ACHN (cell line): ENCODE measurements at places on chromosomes 2 and 18.
A peak's percentile ranks its signal among the peaks of the same experiment; 100 is the strongest.

DNA sequence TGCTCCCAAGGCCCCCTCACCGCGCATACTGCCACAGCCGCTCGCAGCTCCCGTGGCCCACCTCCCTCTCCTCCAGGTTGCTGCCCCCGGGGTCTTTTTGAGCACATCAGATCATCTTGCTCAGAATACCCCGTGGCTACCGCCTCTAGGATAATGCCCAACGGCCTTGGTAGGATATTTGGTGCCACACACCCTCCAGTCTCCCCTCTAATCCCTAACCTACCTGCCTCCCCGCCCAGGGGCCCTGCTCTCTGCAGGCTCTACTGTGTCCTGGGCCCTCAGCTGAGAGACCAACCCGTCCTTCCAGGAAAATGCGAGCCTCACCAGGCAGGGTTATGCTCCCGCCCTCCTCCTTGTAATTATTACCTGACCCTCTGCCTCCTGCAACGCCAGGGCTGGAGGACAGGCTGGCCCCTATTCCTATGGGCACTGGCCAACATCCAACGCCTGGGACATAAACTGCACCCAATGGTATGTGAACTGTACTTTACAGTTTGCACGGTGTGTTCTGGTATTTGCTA is 1.5 kb upstream of the MTCL1 start:
- DNase-seq: peak; percentile 79

- DNase-seq: no peak
These were observed 143.9 kb upstream of the FN1 start for GRCh38 chr2:215579809-215580208.

- DNase-seq: no peak
These were observed 96.7 kb downstream of the CCDC148 start for GRCh38 chr2:158359846-158360245.

GRCh38 chr2:174590928-174591648 is 6.5 kb downstream of the WIPF1 start:
- DNase-seq: no peak

- no peak for DNase-seq
These were observed 136.2 kb downstream of the SLC8A1 start for GRCh38 chr2:40315683-40316082.

- DNase-seq: no peak
These were observed 178.9 kb upstream of the VRK2 start for GRCh38 chr2:57867730-57868129.

DNA sequence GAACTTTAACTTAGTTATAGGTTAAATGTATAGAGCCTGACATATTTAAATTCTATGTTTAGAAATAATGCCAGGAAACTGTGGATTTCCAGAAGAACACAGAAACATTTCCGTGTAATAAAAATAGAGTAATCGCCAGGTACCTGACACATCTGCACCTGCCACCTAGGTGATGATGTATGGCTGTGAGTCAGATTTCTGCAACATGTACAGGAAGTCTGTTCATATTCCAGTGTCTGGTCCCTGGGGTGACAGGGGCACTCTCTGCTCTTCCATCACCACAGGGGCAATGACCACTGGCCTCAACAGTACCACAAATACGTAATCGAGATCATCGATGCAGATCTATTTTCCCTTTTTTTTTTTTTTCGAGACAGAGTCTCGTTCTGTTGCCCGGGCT is 101.1 kb upstream of the LPIN2 start:
- no peak for DNase-seq

- DNase-seq: no peak
These were observed 529.2 kb upstream of the ID2 start for GRCh38 chr2:8152392-8153257.

DNA sequence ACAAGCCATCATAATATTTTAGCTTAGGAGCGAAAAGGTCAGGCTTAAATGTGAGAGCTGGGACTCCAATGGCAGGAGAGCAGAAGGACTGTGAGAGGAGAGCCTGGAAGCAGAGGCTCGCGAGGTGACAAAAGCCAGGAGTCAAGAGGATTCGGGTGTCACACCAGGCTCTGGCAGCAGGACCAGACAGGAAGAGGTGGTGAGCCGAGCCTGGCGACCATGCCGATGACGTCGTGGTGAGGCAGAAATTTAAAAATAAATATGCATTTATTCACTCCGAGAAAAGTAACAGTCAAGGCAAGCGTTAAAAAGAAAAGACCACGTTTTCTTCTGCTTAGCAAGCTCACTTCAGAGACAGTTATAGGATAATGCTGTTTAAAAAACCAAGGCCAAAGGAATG is 31.3 kb upstream of the ZNF236 start:
- DNase-seq: no peak

DNA sequence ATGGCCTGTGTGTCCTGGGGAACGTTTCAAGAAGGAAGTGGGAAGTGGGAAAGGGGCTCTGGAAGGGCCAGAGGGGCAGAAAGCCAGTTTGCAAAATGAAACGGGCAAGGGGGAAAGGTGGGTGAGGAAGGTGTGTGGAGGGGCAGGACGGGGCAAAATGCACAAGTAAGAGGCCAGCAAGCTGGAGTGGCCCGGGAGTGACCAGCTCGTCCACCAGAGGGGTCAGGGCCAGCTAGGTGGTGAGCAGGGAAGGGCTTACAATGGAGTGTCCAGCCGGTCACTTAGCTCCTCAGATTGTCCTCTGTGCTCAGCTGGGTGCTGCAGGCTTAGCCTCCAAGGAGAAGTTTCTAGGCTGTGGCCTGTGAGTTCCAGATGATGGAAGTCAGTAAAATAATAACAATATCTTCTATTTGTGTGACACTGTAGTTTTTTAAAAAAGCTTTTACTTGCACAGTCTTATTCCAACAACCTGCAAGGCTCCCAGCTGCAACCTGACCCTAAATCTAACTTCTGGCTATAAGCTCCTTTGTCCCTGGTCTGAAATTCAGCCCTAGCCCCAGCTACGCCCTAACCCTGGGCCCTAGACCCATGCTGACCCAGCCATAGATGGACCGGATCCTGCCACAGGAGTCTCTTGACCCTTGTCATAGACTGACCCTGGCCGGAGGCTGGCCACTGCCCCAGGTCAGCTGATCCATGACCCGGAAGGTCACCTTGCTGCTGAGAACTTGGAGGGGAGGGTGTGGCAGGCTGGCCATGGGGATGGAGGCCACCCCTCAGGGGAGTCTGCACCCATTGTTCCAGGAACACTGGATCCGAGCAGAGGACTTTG is 29.2 kb downstream of the MYO7B start:
- no peak for DNase-seq

GRCh38 chr2:176653479-176654443 is 384.5 kb downstream of the MTX2 start:
- DNase-seq: peak; percentile 91

DNA sequence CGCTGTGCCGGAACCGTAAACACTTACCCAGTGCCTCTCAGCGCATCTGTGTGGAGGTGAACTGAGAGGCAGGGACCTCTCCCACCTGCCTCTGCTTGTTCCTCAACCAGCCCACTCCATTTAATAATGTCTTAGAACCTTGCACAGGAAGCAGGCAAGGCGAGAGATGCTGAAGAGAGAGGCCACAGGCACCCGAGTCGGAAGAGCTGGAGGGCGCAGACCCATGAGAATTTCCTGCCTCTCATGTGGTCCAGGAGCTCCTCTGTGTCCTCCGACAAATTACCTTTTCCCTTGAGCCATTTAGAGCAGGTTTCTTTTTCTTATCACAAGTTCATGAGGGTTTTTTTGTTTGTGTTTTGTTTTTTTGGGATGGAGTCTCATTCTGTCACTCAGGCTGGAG is 4.9 kb upstream of the RFX8 start:
- DNase-seq: no peak

GRCh38 chr2:104708967-104709366 is 144.9 kb upstream of the POU3F3 start:
- no peak for DNase-seq

DNA sequence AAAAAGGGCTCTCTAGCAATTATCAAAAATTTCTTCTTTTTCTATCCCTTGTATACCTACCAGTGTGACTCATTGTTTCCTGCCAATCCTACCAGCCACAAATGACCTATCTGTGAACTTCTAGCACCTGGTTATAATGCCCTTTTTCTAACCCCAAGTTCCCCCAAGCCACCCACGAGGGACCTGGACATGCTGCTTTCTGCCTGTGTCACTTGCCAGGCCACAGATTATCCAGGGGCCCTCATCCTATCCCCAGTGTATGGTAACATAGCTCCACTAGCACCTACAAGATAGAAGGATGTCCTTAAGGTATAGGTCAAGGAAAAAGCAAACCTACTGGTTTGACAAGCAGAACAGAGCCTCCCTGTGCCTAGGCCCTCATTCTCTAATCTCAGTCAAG is 26.8 kb downstream of the AAK1 start:
- no peak for DNase-seq

DNA sequence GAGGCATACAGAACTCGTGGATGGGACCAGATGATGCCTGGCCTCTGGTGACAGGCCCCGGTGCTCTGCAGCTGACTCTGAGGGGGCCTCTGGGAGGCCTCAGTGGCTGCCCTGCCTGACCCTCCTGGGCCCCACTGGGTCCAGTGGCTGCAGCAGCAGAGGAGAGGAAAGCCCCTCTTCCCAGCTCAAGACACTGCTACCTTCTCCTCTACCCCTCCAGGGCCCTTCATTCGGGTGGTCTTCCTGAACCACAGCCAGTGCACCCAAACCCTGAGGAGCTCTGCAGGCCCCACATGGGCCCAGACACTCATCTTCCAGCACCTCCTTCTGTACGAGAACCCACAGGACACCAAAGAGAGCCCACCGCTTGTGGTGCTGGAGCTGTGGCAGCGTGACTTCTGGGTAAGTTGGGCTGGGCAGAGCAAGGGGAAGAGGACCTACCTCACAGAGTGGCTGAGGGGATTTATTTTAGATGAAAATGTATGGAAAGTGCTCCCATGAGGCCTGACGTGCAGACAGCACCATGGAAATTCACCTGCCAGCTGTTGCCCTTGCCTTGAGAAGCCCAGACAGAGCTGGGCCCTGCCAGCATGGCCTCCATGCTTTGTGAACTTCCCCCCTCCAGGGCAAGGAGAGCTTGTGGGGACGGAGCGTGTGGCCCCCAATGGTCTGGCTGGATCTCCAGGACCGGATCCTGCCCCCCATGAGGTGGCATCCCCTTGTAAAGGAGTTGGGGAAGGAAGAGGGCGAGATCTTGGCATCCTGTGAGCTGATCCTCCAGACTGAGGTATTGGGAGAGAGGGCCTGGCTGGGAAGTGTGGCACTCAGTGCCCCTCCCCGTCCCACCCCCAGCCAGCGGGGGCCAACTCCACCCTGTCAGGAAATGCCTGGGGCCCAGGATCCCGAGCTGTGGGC is 46.3 kb downstream of the LMAN2L start:
- no peak for DNase-seq

DNA sequence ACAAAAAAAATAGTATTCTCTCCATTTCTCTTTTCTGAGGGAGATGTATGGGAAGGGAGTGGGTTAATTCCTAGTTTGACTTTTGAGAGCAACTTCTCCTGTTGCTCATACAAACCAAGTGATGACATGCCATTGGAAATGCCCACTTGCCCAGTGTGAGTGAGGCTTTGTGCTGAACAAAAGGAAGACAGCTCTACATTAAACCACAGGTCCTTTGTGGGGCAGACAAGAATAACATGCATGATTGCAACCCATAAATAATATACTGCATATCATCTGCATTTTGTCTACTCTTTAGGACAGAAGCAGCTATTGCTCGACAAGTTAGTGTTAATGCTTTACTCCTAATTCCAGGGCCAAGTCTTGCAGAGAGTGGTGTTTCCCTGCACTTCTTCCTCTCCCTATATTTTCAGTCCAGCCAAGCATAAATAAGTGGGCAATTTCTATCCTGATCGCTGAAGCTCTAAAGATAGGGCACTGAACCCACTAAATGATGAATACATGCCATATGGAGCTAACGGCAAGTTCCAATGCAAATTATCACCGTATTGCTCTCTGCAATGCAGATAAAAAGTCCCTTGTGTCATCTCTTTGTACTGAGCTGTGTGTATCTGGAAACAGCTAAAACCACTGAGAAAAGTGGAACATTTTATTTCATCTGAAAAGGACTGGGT is 19.4 kb upstream of the EHBP1 start:
- no peak for DNase-seq

GRCh38 chr18:61196750-61197149 is 136.5 kb upstream of the CDH20 start:
- no peak for DNase-seq

GRCh38 chr2:239046822-239047221 is 198.9 kb downstream of the TWIST2 start:
- no peak for DNase-seq

DNA sequence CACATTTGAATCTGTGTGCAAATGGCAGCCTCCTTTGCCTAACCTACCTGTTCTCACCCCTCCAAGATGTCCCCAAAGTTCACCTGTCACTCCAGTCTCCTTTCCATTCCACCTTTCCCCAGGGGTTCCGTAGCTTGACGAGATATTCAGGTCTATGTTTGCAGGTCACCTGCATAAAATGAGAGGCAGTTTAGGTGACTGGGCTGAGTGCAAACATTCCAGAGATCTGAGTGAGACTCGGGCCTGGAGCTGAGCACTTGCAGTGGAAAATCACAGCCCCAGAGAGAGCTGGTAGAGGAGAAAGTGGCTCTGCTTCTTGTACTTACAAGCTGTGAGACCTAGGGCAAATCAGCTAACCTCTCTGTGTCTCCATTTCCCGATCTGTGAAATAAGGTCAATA is 20.1 kb downstream of the CAPN14 start:
- no peak for DNase-seq

DNA sequence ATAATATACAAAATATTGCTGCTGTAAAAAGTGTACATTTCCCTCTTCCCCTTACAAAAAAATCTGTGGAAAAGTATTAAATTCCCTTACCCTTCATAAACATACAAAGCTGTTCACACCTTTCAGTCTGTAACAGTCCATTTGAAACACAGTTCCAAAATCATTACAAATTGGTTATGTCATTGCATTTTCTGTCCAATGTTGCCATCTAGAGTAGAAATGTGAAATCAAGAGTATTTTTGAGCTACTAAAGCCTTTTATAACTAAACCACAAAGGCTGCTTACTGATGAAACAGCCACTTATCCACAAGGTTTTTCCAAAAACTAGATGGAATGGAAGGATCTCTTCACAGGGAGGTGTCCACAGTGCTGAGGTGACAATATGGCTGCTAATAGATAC is 72.5 kb downstream of the SS18 start:
- peak; percentile 17 for DNase-seq

DNA sequence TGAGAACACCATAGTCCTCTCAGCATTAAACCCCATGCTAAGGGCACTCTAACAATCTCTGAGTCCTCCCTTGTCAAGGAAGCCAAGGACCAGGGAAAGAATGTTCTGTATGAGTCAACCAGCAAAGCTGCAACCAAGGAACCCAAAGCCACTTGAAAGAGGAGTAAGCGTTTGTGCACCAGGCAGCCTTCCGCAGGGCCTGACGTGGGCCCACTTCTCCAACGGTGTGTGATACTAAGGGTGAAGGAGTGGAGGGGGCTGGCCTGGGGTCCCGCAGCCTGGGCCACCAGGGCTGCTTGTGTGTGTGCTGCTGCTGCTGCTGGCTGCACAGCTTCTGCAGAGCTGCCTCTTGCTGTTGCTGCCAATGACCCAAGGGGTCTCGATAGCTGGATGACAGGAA is 30.1 kb upstream of the GALNT14 start:
- no peak for DNase-seq

- DNase-seq: no peak
These were observed 101.0 kb downstream of the SLC25A12 start for GRCh38 chr2:171792886-171793580.
